ENCODE measurements at places on chromosomes 1 and 21.

- DNase-seq, result no peak
Measured at GRCh38 chr1:70039485-70039884, 165.9 kb downstream of the LRRC40 start.

DNA sequence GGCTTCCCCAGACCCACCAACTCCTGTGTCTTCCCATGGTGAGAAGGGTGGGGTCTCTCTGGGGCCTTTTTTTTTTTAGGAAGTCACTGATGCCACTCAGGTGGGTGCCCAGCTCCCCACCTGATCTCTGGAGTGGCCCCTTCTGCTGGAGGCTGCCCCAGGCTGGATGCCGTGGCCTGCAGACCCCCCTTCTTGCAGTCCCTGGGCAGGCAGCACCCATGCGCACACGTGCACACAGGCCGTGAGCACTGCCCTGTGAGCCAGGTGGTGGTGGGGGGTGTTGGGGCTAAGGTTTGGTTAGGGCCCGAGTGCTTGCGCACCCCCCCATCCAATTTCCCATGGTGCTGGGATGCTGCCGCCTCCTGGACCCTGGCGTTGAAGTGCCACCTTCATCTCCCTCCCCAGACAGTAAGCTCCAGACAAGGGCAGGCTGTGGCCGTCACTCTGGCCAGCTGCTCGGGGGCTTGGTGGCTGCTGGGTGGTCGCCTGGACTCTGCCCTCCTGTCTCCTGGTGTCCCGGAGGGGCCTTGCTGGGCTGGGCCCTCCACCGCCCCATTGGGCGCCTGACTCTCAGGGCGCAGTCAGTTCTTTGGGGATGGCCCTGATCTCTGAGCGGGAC, 50.6 kb downstream of the SKI start:
- no peak for DNase-seq

DNA sequence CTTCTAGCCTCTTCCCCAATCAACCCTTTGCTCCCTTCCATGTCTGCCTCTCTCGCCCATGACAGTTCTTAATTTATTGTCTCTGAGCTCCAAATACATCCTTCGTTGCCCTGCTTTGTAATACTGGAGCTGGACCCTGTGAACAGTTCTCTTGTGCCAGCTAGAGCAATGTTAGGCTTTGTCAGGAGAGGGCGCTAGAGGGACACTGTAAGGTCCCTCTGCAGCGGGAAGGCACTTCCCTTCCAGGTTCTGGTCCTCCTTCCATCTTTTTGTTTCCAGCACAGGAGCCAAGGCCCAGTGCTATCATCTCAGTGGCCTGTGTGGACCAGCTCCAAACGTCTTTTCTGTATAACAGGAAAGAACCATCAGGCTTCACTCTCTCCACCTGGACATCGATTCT, 95.9 kb downstream of the PTPRU start:
- no peak for DNase-seq

DNA sequence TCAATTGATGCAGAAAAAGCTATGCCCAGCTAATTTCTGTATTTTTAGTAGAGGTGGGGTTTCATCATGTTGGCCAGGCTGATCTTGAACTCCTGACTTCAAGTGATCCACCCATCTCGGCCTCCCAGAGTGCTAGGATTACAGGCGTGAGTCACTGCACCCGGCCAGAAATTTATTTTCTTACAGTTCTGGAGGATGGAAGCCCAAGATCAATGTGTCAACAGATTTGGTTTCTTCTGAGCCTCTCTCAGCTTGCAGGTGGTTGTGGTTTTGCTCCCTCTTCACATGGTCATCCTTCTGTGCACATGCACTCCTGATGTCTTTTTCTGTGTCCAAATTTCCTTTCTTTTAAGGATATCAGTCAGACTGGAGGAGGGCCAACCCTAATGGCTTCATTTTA, 35.6 kb downstream of the SHCBP1L start:
- no peak for DNase-seq

- DNase-seq, result no peak
Measured at GRCh38 chr1:211859405-211859804, 28.8 kb upstream of the LPGAT1 start.

- no peak for DNase-seq
Measured at GRCh38 chr1:160465123-160465522, 57.9 kb downstream of the SLAMF6 start.

DNA sequence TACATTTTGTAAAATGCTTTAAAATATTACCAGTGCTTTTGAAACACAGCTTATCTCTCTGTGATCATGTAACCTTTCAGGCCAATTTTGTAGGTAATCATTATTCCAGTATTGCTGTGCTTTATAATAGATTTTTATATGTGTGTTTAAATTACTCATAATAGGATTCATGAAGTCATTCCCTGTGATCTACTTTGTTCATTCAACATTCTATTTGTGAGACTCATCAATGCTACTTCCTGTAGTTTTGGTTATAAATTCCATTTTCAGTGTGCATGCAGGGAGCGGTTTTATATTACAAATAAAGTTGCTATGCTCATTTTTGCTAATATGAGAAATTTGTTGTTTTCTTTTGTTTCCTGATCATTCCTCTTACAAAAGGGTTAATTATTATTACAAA, 4.1 kb upstream of the OR2M5 start:
- DNase-seq, result no peak

DNA sequence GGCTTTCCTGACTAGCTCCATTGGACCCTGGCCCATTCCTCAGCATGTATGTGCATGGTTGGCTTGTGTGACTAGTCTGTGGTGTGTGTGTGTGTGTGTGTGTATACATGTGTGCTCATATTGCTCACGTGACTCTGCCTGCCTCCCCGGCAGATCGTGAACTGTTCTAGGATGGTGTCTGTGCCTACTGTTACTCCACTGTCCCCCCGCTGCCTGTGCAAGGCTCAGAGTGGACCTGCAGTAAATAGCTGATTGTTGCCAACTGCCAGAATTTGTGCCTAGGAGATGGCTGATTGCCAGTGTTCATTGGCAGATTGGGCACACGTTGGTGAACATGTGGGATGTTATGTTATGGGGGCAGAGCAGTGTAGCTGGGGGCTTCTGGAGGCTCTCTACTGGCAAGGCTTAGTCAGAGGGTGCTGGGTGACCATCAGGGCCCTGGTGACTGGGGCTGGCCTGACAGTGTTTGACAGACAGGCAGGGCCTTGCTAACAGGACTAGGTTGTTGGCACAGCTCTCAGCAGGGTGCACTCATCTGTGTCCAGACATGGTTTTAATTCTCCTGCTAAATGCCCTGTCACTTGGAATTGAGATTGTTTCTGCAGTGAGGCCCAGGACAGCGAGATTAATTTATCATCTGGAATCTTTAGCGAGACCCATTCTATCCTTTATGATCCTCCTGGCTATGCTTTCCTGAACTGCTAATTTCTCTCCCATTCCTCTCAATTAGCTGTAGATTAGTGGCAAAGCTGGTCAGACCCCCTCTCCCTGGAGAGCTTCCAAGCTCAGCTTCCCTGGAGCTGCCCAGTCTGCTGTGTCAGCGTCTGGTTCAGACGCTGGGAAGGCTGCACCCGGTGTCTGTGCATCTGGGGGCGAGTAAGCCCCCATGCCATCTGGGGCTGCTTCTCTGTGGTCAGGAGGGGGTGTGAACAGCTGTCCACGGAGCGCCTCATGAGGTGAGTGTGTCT, 20.8 kb downstream of the SLC6A17 start:
- no peak for DNase-seq

Measured in immature natural killer cell (primary cell).